ENCODE measurements at places on chromosomes 7 and 10.

DNA sequence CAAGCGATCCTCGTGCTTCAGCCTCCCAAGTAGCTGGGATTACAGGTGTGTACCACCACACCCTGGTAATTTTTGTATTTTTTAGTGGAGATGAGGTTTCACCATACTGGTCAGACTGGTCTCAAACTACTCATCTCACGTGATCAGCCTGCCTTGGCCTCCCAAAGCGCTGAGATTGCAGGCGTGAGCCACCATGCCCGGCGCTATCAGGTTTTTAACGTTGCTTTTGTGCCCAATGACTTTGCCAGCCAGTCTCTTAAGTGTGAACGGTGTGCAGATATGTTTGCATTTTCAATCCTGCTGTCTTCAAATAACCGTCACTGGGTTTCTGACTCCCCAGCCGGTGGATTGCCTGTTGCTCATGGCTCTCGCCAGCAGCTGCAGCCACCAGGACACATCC lies 201.8 kb upstream of the PPP2R2D start:
- DNase-seq = no peak

DNA sequence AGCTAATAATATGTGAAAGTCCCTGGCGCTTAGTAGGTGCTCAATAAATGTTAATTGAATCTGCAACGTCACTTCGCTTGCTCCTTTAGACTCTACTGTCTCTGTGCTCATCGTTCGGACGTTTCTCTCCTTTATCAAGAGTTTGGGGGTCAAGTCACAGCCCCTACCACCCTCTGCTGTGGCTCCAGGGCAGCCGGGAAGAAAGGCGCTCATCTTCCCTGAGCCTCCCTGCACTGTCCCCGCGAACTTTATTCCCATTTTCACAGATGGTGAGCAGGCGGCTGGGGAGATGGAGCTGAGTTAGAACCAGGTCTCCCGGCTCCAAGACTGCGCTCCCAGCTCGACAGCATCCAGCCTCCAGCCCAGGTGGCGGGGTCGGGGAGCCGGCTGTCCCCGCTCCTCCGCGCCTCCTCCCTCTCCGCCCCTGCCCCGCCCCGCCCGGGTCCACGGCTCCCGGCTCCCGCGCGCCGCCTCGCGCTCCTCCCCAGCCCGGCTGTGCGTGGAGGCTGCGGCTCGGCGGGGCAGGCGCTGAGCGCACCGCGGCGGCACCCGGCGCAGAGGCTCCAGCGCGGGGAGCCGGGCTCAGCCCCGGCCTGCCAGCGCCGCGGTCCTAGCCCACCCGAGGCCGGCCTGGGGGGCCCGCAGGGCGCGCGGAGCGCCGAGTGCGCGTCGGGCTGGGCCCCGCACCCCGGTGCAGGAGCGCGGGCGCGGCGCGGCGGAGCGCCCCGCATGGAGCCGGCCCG lies at the start of gene CLEC2L:
TSS of gene CLEC2L (plus strand) at position 487 of the 743 bp plus-strand sequence. CDS start at position 730, 243 bp downstream.
- peak; percentile 67 for DNase-seq

GRCh38 chr7:96052860-96053470 lies 268.9 kb downstream of the SLC25A13 start:
- no peak for DNase-seq

DNA sequence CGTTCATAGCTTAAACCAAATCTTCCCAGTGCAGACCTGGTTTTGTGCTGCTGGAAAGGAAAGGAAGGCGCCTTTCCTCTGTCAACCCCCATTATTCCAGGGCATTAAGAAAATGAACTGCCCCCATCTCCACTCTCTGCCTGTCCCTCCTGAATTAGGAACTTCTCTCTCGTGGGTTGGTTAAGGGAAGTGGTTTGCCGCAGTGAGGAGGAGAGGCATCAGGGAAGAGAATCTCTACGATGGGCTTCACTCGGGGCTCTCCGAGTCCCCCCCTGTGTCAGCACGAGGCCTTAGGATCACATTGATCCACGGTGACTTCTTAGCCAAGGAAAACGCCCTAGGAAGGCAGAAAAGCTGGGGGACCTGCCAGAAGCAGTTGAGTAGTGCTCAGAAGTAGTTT lies 53.9 kb upstream of the LYZL2 start:
- no peak for DNase-seq

DNA sequence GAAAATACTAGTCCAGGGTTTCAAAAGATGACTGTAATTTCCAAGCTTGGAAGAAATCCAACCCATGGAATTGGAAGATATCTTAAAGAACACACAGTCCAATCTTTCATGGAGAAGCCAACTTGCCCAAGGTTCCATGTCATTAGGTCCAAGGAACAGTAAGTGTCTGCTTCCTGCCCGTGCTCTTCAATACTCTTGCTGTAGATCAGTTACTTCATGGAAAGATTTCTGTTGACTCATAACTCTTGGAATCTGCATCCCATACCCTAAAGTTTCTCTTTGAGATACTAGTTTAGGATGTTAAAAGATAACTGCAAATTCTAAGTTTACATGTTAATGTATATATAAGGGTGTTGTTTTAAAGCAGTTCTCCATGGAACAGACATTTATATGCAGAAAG lies 127.9 kb upstream of the SLC13A1 start:
- DNase-seq = no peak

- DNase-seq = no peak
These were observed 73.5 kb downstream of the DNAJB9 start for GRCh38 chr7:108643136-108643535.

GRCh38 chr10:60417024-60417423 lies 27.3 kb upstream of the ANK3 start:
- DNase-seq = no peak

- no peak for DNase-seq
These were observed 65.6 kb upstream of the MKI67 start for GRCh38 chr10:128191847-128192246.

DNA sequence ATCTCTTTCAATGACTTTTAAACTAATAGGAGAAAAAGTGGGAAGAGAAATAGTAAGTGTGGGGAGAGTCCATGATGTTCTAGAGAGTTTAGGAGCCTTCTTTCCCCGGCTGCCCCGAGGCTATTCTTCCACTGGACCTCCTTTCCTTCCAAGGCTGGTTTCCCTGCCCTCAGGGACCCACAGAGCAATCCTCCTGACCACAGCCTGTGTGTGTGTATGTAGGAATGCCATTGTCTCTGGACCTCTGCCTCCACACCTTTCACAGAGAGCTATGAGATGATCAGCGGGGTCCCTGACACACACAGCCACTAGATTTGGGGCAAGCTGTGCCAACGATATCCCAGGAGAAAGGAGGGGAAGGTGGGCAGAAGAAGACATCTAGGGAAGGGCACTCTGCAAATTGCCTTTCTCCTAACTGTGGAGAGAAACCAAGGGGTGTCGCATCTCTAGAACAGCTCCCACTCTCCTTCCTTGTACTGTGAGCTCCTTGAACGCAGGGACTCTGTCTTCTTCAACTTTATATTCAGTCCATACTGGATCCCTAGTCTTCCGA lies 13.3 kb upstream of the CHCHD3 start:
- DNase-seq = no peak

GRCh38 chr10:47047127-47047504 lies 135.9 kb downstream of the PTPN20 start:
- DNase-seq = no peak

DNA sequence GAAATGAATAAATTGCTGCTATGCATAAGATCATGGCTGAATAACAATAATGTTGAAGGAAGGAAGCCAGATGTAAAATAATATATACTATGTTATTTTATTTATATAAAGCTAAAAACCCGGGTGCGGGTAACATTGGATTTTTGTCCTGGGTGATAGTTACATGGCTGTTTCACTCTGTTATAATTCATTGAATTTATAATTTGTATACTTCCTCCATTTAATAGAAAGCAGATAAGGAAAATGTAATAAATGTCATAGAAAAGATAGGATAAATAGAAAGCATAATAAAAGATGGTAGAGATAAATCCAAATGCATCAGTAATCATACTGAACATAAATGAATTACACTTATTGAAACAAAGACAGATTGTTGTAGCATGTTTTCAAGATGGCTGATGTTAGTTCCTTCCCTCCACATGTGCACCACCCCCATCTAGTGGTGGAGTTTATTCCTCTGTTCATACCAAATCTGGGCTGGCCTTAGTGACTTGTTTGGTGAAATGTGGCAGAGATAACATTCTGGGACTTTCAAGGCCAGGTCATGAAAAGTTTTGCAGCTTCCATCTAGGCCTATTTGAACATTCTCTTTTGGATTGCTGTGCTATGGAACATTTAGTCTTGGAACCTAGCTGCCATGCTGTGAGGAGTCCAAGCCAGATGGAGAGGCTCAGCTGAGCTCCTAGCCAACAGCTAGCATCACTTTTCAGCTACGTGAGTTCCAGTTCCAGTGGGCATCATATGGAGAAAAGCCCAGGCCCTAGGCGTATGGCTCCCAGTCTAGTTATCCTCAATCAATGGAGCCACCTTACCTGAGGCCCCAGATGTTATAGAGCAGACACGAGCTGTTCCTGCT lies 46.9 kb downstream of the AHCYL2 start:
- no peak for DNase-seq

GRCh38 chr10:50885097-50885859 lies at the start of gene A1CF:
Gene A1CF, minus strand, starts transcription at chr10:50885627. Its CDS starts 25,687 bp downstream, at chr10:50859940.
- DNase-seq = no peak

- DNase-seq = no peak
These were observed 2.7 kb downstream of the GPR146 start for GRCh38 chr7:1046722-1047679.

DNA sequence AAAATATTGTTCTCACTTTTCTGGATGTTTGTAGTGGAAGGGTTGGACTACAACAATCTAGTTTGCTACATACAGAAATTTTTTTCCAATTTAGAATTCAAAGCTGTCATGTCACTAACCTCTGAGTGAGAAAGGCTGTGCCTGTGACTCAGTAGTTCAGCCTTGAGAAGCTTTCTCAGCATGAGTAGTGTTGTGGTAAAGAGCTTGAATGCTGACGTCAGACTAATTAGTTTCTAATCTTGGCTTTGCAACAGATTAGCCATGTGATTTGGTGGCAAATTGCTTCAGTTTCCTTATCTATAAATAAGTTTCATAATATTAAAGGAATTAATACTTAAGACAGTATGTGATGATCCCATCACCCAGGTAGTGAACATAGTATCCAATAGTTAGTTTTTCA lies 83.8 kb downstream of the ABCA13 start:
- no peak for DNase-seq

GRCh38 chr7:155759740-155760430 lies 52.4 kb downstream of the SHH start:
- no peak for DNase-seq

DNA sequence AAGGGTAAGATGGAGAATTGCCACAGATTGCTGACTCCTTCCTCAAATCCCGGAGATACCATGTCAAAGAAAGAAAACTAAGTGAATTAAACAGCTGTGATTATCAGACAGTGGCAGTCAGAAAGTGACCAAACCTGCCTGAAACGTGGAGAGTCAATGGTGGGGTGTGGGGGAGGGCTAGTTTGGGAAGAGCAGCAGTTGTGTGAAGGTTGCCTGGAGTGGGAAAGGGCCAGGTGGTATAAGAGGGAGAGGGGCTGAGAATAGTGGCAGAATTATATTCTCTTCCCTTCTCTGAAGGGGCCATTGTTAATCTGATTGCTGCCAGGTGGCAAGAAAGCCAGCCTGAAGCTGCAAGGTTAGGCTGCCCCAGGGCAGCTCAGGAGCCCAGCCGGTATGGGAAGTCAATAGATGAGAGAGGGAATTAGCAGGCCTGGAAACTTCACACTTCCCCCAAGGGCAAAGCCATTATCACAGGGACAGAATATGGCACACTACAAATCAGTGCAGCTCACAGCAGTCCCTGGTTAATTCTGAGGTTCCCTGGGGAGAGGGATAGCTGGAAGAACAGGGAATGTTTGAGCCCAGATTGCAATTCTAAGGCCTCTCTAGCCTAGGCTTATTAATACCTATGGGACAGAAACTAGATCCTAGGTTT lies 83.9 kb upstream of the ITGB1 start:
- no peak for DNase-seq

DNA sequence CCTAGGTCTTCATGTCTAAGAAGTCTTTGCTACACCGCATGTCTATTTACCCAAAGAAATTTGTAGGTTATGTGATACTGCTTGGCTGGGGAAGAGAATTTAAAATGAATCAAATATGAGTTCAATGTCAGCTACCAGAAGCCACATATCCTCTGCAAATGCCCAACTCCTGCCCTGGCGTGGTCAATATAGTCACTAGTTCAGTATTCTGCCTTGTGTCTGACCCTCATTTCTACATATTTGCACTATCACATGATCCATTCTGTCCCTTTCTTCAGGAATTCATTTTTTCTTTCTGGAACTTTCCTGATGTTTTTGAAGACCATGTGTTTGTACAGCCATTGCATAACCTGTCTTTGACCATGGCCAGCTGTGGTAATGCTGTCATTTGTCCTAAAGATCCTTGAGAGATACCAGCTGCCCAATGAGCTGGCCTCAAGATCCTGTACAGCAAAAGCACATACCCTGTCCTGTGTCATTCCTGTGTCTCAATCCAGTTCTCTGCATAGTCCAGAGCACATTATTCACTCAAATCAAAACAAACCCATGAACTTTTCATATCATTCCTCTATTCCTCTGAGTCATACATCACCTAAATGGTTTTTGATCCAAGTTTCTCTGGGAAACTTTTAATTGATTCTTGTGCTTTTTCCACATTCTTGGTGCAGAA lies 524.5 kb downstream of the PARD3 start:
- no peak for DNase-seq

GRCh38 chr7:132943645-132944044 lies 138.2 kb downstream of the CHCHD3 start:
- DNase-seq = no peak

- no peak for DNase-seq
These were observed 298.5 kb downstream of the NEBL start for GRCh38 chr10:20598590-20598989.

- DNase-seq = no peak
These were observed 93.6 kb downstream of the MAD1L1 start for GRCh38 chr7:2139004-2139699.

- DNase-seq = no peak
These were observed 6.4 kb downstream of the DNAJB12 start for GRCh38 chr10:72348282-72348681.

- DNase-seq = no peak
These were observed 157.1 kb downstream of the GATA3 start for GRCh38 chr10:8211631-8212030.

DNA sequence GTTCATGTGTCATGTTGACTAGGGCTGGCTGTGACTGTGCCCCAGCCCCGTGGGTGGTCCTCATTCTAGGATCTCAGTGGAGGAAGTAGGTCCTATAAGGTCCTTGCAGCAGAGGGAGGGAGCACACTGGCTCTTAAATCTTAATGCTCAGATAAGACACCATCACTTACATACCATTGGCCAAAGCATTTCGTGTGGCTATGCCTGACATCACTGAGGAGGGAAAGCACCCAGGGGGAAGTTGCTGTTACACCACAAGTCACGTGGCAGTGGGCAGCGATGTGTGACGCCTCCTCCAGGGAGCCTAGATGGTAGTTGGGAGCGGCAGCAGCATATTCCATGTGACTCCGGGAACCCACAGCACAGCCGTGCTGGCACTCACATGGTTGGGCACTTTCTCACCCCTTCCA lies 224.7 kb upstream of the SH2B2 start:
- no peak for DNase-seq
